ENCODE measurements at places on chromosomes 5 and 9.
A peak's percentile ranks its signal among the peaks of the same experiment; 100 is the strongest.

GRCh38 chr5:171924493-171925122 is 81.8 kb downstream of the FBXW11 start:
- no peak for DNase-seq

- DNase-seq: no peak
Measured at GRCh38 chr5:88833371-88834130, 49.4 kb downstream of the MEF2C start.

DNA sequence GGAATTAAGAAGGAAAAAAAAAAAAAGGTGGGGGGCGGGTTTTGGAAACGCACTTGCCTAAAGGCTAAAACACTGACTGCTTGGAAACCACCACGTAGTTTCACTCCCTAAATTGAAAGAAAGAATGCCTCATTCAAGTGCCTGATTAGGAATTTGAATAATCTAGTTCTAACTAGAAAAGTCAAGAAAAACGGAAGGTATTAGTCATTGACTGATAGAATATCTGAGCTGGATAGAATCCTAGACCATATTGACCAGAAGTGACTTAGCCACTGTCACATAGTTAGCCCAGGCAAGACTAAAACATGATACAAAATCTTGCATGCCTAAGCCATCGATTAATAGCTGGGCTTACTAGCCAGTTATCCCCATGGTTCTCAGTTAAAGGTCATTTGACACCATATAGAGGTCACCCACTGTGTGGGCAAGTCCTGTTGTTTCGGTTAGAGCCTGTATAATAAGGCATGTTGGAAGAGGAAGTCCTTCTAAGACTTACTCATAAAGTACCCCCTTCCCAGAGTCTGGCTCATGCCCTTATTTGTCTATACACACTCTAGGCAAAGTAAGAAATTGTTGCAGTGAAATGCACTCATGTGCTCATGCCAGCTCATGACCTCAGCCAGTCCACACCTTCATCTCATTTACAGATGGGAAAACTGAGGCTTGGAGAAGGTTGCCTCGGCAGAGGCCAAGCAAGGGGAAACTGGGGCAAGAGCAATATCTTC is 40.2 kb downstream of the SH3RF2 start:
- DNase-seq: no peak

DNA sequence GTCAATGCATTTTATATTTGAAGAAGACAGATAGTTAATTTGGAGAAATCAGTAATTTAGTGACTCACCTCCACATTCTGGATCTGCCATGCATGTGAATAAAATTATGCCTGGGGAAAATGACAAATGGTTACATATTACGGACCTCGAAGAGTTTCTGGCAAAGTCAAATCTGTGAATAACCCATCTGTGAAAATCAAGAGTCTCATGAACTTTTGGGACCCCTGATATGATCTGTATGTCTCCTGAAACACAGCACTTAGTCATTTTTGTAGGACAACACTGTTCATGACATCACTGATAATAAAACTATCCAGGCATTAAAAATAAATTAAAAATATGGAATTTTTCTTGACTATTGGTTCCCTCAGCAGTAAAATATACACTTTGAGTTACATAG is 584.5 kb downstream of the TLE4 start:
- DNase-seq: no peak

- no peak for DNase-seq
Measured at GRCh38 chr9:85995599-85995998, 54.7 kb downstream of the NAA35 start.

- DNase-seq: no peak
Measured at GRCh38 chr9:129232839-129233591, 55.0 kb upstream of the IER5L start.

- no peak for DNase-seq
Measured at GRCh38 chr5:122697191-122697590, 77.7 kb upstream of the SNX2 start.

DNA sequence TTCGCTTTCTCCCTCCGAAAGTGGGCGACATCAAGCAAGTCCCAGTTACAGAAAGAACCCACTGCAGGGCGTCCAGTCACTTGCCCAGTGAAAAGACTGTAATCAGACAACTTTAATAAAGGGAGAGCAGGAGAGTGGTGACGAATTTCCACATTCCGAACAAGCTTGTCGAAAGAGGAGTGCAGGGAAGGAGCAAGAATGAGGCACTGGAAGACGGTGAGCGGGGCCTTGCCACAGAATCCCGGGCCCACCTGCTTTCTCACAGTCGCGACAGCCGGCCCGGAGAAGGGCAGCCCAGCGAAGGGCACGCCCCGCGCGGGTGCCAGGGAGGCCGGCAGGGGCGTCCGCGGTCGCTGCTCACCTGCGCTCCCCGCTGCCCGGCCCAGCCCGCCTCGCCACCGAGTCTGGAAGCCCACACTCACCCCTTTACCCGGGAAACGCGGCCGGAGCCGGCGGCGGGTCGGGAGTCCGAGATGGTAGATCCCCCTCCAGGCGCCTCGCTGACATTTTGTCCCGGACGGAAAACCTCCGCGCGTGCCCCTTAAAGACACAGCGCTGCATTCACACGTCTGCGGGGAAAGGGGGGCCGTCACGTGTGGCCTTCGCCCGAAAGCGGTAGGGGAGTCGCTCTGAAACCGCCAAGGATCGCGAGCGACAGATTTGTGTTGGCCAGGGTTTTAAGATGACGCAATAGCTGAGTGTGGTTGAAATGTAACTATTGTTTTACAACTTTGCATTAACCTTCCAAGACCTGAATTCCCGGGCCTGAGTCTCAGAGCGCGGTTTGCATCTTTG is at the start of gene ZBED3:
Gene ZBED3 (minus strand): TSS at position 597 of the 795 bp plus-strand sequence. CDS start 9,407 bp downstream, outside the sequence.
- peak; percentile 24 for DNase-seq
